ENCODE measurements at places on chromosomes 13 and 19.

DNA sequence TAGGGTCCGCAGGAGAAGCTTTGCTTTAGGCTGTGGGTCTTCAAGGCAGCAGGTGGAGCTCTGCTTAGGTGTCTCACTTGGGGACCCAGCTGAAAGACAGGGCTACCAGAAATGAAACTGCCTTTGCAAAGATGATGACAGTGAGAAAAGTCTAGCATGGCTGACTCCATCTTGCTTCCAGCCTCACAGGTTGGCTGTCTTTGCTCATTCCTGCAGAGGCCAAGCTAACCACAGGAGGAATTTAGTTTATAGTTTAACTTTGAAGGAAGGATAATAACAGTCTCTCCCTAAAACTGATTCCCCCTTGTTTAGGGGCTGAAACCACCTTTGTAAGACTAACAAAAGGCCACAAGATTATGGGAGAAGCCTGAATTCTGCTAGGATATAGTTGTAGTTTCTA, 252.4 kb downstream of the UQCRFS1 start:
- no peak for DNase-seq

GRCh38 chr19:35908973-35909683, 1.0 kb upstream of the TYROBP start:
- DNase-seq, result no peak

DNA sequence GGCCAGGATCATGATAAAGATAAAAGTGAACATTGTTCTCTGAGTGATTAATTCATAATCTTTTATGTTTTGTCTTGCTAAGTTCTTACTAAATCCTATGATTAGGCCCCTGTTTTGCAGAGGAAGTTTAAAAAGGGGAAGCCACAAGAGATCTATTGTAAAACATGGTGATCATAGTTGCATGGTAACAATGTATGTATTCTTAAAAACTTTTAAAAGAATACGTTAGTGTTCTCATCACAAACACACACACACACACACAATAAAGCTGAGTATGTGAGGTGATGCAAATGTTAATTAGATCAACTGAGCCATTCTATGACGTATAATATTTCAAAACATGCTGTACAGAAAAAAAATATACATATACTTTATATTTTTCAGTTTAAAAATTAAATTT, 51.2 kb downstream of the MBD3L2B start:
- no peak for DNase-seq

DNA sequence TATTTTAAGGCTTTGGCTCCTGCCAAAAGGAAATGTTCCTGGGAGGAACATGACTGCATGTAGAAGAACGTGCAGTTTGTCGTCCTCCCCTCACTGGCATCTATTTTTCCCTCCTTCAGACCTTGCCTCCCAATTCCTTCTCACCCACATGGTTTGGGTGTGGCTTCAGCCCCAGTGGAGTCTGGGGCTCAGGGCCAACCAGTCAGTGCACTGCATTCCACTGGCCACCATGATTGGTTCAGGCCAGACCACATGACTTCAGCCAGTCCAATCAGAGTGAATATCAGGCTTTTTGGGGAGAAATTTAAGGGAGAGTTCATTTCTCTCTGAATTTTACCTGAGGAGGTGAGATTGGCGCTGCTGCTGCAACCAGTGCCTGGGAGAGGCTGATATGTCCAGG, 171.6 kb downstream of the ZIC5 start:
- no peak for DNase-seq

- no peak for DNase-seq
These were observed 28.7 kb upstream of the CD33 start for GRCh38 chr19:51196181-51196580.

All from NCI-H345 (cell line).